ENCODE measurements at places on chromosomes 3 and 15.
A peak's percentile ranks its signal among the peaks of the same experiment; 100 is the strongest.

DNA sequence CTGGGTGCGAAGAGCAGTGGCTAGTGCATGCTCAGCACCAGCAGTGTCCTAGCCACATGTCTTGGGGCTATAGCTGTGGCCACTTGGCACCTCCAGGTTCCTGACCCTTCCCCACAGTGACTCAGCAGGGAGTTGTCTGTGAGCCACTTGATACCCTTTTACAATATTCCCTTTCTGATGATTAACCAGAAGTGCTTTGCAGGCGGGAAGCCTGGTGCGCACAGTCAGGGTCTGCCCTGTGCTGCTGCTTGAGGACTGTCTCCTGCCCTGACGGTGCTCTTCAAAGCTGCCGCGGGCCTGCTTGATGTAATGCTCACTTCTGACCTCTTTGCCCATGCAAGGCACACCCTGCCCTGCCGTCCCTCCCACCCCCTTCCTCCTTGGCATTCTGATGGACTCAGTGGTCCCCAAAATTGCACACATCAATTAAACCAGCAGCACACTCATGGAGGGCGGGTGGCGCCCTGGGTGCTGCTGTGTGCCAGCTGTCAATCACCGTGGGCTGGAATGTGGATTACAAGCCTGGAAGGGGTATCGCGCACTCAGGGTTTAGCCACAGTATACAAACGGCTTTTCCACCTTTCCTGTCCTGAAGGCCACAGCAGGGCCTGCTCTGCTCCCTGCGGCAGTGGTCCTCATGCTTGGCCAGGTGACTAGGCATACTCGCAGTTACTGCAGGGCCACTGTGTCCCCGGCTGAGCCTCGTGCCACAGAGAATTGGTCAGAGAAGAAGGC, 40.9 kb upstream of the PCSK6 start:
- H3K36me3 ChIP-seq = no peaks in the 10 kb centered on the region
- H3K27ac ChIP-seq = no peak overlapping the region
- DNase-seq = no peak
- no peaks in the 10 kb centered on the region for H3K27me3 ChIP-seq

DNA sequence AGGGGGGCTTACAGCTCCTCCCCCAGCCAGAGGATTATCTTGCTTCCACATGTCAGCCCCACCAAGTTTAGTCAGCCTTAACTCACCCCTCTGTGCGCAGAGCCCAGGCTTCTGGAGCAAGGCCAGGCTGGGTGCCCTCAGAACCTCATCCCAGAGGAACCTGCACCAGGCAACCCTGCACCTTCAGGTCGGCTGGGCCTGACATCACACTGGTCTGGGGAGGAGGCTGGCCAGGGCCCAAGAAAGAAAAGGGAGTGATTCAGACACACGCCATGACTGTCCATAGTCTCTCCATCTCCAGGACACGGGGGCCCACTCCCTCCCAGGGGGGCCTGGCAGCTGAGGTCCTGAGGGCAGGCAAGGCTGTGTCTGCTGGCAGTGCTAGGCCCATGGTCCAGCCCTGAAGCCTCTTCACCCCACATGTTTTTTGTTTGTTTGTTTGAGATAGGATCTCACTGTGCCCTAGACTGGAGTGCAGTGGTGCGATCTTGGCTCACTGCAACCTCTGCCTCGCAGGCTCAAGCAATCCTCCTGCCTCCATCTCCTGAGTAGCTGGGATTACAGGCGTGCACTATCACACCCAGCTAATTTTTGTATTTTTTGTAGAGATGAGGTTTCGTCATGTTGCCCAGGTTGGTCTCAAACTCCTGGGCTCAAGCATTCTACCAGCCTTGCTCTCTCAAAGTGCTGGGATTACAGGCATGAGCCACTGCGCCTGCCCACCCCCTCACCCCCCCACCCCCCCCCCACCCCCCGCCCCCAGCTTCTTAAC, 11.1 kb downstream of the TNK2 start:
- no peak overlapping the region for H3K4me3 ChIP-seq
- H3K27ac ChIP-seq = peak overlapping the region; percentile 84
- no peaks in the 10 kb centered on the region for H3K36me3 ChIP-seq
- peaks cover 59% of the 10 kb centered on the region for H3K4me1 ChIP-seq

DNA sequence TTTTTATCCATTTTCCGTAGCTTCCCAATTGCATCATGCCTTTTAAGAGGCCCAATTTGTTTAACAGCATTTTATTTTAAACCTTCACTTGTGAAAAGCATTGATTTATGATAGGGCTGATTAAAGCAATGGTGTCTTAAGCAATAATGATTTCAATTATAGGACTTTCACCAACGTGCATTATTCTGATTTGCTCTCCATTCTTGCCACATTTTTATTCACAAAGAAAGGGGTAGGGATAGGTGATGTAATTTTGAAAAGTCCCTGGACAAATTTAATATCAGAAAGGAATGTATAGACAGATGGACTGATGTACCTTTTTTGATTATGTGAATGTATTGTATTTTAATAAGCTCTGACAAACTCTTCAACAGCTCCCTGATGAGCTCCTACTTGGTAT, 37.9 kb upstream of the NR2F2 start:
- H3K4me3 ChIP-seq = no peak overlapping the region
- H3K27me3 ChIP-seq = no peaks in the 10 kb centered on the region
- no peak overlapping the region for H3K27ac ChIP-seq
- no peak for DNase-seq

DNA sequence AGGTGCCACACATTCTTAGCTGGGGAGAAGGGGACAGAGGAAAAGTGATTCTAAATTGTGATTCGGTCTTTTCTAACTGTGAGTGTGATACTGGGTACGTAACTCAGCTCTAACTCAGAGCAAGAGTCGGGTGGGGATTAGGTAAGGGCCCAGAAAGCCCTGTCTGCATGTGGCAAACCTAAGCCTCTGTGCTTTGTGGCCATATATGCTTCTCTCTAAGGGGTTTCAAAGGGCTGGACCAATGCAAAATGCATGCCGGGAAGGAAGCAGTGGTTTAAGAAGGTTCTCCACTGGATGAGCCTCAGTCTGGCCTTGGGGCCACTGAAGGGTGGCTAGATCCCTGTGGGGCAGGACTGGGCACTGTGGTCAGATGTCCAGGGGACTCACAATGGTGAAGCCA, 275.8 kb downstream of the PLCL2 start:
- no peak overlapping the region for H3K27ac ChIP-seq
- no peak overlapping the region for H3K4me3 ChIP-seq
- no peaks in the 10 kb centered on the region for H3K27me3 ChIP-seq
- DNase-seq = no peak

DNA sequence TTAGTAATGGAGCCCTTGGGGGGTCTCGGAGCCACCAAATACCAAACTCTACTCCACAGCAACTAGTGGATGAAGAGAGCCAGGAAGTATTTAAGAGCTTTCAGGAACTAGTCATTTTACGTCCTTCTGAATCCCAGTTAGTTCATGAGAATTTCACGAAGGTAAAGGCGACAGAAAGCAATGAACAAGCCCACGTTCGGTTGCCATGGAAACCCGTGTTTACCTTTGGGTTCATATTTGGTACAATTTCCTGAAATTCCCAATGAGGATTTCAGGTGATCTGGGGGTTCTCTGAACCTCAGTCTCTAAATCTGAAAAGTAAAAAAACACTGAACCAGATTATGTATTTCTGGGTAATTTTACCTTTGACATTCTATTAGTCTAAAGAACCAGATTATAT, 93.0 kb downstream of the BDH1 start:
- no peak for DNase-seq
- H3K4me3 ChIP-seq = no peak overlapping the region
- peaks cover 16% of the 10 kb centered on the region for H3K4me1 ChIP-seq
- no peaks in the 10 kb centered on the region for H3K27me3 ChIP-seq

GRCh38 chr15:67506775-67507747, 13.9 kb upstream of the C15orf61 start:
- peaks cover 4% of the 10 kb centered on the region for H3K36me3 ChIP-seq
- no peak for DNase-seq
- H3K4me1 ChIP-seq = no peaks in the 10 kb centered on the region
- H3K4me3 ChIP-seq = no peak overlapping the region
- no peak overlapping the region for H3K27ac ChIP-seq

DNA sequence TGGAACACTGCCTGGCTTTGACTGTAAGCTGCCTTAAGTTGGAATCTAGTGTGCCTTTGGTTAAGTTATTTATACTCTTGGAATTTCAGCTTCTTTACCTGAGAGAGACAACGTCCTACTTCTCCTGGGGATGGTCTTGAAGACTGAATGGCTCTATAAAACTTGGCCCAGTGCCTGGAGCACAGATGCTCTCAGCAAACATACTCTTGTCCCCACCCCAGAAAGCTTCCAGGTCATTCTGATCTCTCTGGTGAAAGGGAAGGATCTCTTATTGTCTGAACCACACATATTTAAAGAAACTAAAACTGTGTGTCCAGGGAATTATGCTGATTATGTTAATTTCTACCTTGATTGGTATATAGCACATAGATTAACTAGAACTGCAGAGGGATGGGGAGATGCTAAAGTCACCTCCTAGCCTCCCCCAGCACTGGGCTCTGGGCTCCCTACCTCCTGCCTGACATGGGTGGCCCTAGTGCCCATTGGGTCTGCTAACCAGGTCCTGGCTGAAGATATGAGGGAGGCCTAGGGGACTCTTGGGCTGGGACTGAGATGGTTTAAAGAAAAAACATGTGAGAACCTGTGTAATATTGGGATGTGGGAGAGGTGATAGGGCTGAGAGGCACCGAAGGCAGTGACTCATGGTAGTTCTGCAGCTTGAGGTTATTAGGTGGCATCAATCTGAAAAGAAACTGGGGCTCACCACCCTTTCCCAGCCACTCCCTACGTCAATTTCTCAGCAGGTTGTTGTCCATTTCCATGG, 171.0 kb downstream of the RPLP1 start:
- DNase-seq = no peak
- no peak overlapping the region for H3K27ac ChIP-seq
- H3K27me3 ChIP-seq = peaks cover 10% of the 10 kb centered on the region
- H3K36me3 ChIP-seq = no peaks in the 10 kb centered on the region

- no peaks in the 10 kb centered on the region for H3K27me3 ChIP-seq
- peaks cover 55% of the 10 kb centered on the region for H3K4me1 ChIP-seq
- no peak for DNase-seq
These were observed 28.4 kb downstream of the PEAK1 start for GRCh38 chr15:77391372-77391951.

GRCh38 chr15:52291204-52291603, 4.4 kb downstream of the MYO5C start:
- H3K4me3 ChIP-seq = no peak overlapping the region
- H3K4me1 ChIP-seq = peaks cover 16% of the 10 kb centered on the region
- no peaks in the 10 kb centered on the region for H3K27me3 ChIP-seq
- no peak for DNase-seq

- peak overlapping the region; percentile 96 for H3K4me3 ChIP-seq
- peak overlapping the region; percentile 93 for H3K27ac ChIP-seq
- peaks cover 35% of the 10 kb centered on the region for H3K4me1 ChIP-seq
- DNase-seq = no peak
- H3K36me3 ChIP-seq = no peaks in the 10 kb centered on the region
These were observed 1.4 kb downstream of the ARID3B start for GRCh38 chr15:74542166-74543042.

DNA sequence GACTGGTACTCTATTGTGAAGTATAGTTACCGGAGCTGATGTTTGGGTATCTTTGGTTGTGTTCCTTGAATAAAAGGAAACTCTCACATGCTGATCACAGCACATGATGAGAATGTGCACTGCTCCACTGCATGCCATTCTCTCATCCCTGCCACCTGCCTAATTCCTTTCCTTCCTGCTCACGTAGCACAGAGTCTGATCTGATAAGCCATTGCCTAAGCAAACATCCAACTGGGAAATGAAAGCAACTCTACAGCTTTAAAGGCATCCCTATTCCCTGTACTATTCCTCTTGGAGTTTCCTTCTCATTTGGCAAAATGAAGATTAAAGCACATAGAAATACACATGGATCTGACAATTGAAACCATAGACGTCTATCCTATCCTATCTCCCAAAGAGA, 359.8 kb downstream of the C3orf38 start:
- no peaks in the 10 kb centered on the region for H3K36me3 ChIP-seq
- no peak overlapping the region for H3K4me3 ChIP-seq
- H3K27me3 ChIP-seq = no peaks in the 10 kb centered on the region
- DNase-seq = no peak
- no peaks in the 10 kb centered on the region for H3K4me1 ChIP-seq

DNA sequence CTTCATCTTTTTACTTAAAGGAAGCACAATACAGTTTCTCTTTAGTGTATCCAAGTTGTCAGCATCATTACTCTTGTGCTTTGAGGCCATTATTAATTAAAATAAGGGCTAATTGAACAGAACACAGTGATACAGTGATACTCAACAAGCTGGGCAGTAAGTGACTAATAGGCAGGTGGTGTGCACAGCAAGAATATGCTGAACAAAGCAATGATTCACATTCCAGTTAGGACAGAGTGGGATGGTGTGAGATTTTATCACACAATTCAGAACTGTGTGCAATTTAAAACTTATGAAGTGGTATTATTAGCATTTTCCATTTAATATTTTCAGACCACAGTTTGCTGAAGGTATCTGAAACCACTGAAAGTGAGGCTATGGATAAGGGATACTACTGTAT, 116.9 kb downstream of the PLOD2 start:
- no peaks in the 10 kb centered on the region for H3K4me1 ChIP-seq
- no peak overlapping the region for H3K4me3 ChIP-seq
- no peak for DNase-seq
- H3K27me3 ChIP-seq = no peaks in the 10 kb centered on the region
- no peaks in the 10 kb centered on the region for H3K36me3 ChIP-seq

DNA sequence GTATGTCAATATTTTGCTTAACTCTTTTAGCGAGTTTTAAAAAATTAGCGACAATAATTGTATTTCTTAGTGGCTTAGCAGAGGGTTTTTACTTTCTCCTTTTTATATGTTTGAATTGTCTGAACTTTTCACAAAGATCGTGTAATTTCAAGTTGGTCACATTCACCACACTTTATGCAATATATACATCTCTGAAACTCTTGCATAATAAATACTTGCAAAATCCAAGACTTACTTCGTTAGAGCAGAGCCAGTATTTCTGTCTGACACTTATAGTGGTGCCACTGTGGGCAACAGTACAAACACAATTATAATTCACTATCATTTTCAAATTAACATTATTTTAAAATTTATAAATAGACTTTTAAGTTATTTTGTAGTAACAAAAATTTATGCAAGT, 62.0 kb downstream of the SUCNR1 start:
- no peak for DNase-seq
- H3K4me1 ChIP-seq = no peaks in the 10 kb centered on the region
- no peak overlapping the region for H3K27ac ChIP-seq
- no peaks in the 10 kb centered on the region for H3K27me3 ChIP-seq
- no peaks in the 10 kb centered on the region for H3K36me3 ChIP-seq

- no peak for DNase-seq
- peaks cover 5% of the 10 kb centered on the region for H3K4me1 ChIP-seq
- no peaks in the 10 kb centered on the region for H3K27me3 ChIP-seq
- H3K4me3 ChIP-seq = no peak overlapping the region
- H3K27ac ChIP-seq = no peak overlapping the region
These were observed 21.8 kb upstream of the PFN2 start for GRCh38 chr3:149992416-149993058.

DNA sequence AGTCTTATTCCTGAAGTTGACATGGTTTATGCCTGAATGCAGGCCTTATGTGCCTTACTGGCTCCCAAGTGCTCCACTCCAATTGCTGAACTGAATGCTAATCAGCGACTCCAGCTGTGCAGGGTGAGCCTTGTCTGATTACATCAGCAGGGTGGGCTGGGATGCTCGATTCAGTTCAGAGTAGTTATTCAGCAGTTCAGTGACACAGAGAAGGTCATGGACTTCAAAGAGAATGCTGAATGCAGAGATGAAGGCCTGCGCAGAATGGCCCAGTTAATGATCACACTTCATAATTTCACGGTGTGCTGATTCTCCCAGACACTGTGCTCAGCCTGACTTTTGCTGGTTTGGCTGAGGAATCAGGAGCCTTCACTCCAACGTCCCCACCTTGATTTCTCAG, 63.6 kb downstream of the CLDN1 start:
- no peak overlapping the region for H3K27ac ChIP-seq
- DNase-seq = no peak
- no peak overlapping the region for H3K4me3 ChIP-seq
- H3K36me3 ChIP-seq = no peaks in the 10 kb centered on the region
